ENCODE measurements at places on chromosomes 6 and 20. TPM values are rescaled to one million over a fixed set of nuclear protein-coding genes. Genes with fewer than 3 reads are reported as not detected.

DNA sequence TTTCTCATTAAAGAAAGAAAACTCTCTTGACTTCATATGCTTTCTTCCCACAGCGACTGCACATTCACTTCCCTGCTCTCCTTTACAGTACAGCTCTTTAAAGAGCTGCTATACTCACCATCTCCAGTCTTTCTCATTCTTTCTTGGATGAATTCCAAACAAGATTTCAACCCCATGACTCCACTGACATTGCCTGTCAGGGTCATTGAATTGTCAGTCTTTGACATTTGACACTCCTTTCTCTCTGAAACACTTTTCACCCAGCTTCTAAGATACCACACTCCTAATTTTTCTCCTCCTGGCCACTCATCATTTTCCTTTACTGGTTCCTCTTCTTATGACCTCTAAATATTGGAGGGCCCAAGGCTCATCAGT is 811 bp upstream of the ARMH2 start:
- H3K36me3 ChIP-seq, result peaks cover 28% of the 10 kb centered on the region
- H3K27ac ChIP-seq, result no peak overlapping the region

DNA sequence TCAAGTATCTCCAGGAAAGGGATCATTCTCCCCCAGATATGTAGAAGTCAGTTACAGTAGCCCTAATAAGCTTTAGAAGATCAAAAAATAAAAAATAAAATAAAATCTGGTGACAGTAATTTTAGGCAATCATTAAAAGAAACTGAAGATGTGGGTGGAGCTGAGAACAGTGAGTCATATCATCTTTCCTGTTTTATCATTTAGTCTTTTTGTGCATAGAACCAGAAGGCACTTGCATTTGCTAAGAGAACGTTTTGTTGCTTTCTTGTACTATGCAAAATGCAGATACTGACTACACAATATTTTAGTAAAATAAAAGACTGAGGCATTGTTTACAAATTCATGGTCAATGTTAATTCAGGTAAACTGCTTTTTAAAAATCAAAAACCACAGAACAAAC is 497.4 kb upstream of the EPHA7 start:
- H3K36me3 ChIP-seq, result no peaks in the 10 kb centered on the region
- H3K4me3 ChIP-seq, result no peak overlapping the region
- H3K4me1 ChIP-seq, result no peaks in the 10 kb centered on the region
- no peak for DNase-seq
- H3K27me3 ChIP-seq, result no peaks in the 10 kb centered on the region
- no peak overlapping the region for H3K27ac ChIP-seq

DNA sequence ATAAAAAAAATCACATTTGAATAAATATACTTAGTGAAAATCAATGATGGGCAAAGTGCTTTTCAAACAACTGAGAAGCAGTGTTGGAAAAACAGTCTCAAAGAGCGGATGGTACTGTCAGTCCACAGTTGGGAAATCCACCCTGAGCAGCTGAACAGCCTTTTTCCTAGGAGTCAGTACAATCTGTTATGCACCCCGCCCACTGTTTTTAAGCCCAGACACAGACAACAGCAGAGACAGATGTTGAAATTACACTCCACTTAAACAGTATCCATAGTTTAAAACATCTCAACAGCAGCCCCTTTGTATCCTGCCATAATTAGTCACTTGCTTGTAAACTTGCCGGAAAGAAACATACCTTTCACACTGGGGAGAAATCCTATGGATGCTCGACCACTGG is 372 bp downstream of the KIAA0408 start:
- no peak overlapping the region for H3K27ac ChIP-seq
- H3K4me1 ChIP-seq, result no peaks in the 10 kb centered on the region
- H3K36me3 ChIP-seq, result no peaks in the 10 kb centered on the region

- DNase-seq, result no peak
- no peaks in the 10 kb centered on the region for H3K4me1 ChIP-seq
- H3K4me3 ChIP-seq, result no peak overlapping the region
These were observed 37.5 kb downstream of the ABRACL start for GRCh38 chr6:139066080-139066479.

DNA sequence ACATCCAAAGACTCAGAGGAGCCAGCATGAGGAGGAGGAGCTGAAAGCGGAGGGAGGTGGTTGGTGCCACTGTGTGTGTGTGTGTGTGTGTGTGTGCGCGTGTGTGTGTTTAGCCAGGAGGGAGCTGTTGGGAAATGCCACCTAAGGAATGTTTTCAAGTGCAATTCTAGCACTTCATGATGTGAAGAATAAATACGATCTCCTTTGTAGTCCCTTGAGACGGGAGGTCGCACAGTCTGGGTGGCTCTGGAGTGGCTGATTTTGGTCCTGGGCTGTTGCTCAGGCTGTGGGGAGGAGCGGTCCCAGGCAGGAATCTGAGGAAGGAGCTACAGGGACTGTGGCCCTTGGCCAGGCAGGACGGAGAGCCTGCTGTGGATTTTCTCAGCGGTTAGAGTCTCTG is 93.7 kb downstream of the PPP1R14C start:
- H3K4me1 ChIP-seq, result peaks cover 3% of the 10 kb centered on the region
- no peak for DNase-seq
- peaks cover 14% of the 10 kb centered on the region for H3K27me3 ChIP-seq
- no peak overlapping the region for H3K27ac ChIP-seq
- H3K4me3 ChIP-seq, result no peak overlapping the region
- no peaks in the 10 kb centered on the region for H3K36me3 ChIP-seq

The GPLD1 gene
- total RNA-seq, result 7.3 TPM
